ENCODE measurements at places on chromosomes 4 and X. TPM values are rescaled to one million over a fixed set of nuclear protein-coding genes. Genes with fewer than 3 reads are reported as not detected.

DNA sequence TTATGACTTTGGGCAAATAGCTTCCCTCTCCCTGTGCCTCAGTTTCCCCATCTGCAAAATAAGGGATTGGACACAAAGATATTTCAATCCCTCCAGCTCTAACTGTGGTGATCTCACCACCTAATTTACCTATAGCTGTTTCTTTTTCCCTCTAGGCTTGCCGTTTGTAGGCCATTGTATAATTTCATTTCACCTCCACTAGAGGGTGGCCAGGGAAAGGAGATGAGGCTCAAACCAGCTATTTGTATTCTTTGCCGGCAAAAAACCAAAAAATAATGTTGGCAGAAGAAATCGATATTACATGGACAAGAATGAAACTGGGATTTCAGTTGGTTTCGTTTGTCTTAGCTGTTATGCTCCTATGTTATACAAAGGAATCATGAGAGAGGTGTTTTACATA is 36.1 kb upstream of the DOCK11 start:
- H3K36me3 ChIP-seq: no peaks in the 10 kb centered on the region
- no peak overlapping the region for H3K4me3 ChIP-seq
- H3K4me1 ChIP-seq: no peaks in the 10 kb centered on the region
- no peaks in the 10 kb centered on the region for H3K27me3 ChIP-seq

GRCh38 chrX:135476378-135476777 is 44.1 kb upstream of the INTS6L start:
- H3K27me3 ChIP-seq: no peaks in the 10 kb centered on the region
- no peak overlapping the region for H3K27ac ChIP-seq
- no peak for DNase-seq
- H3K4me3 ChIP-seq: no peak overlapping the region
- H3K4me1 ChIP-seq: no peaks in the 10 kb centered on the region

- no peaks in the 10 kb centered on the region for H3K4me1 ChIP-seq
- no peaks in the 10 kb centered on the region for H3K36me3 ChIP-seq
- no peak overlapping the region for H3K27ac ChIP-seq
- H3K27me3 ChIP-seq: no peaks in the 10 kb centered on the region
- DNase-seq: no peak
- H3K4me3 ChIP-seq: no peak overlapping the region
These were observed 22.1 kb upstream of the SCOC start for GRCh38 chr4:140351093-140352075.

DNA sequence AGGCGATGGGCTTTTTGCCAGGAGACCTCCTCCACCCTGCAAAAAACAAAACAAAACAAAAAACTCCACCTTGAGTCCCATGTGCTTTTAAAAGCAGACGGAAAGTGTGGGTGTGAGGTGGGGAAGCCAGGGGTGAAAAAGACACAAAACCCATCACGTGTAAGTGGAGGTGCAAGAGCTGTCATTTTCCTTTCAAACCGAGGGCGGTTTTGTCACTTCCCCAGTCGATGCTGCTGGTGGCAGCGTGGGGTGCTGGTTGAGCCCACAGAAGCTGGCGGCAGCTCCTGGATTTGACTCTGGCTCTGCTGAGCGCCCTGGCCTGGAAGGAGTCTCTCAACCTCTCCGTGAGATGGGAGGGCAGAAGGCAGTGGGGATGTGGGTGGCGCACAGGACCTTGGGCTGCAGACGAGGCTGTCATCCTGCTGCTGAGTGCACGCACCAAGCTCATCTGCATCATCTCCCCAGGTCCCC is 110.0 kb downstream of the PSAPL1 start:
- no peak overlapping the region for H3K4me3 ChIP-seq
- no peaks in the 10 kb centered on the region for H3K27me3 ChIP-seq
- no peaks in the 10 kb centered on the region for H3K36me3 ChIP-seq

DNA sequence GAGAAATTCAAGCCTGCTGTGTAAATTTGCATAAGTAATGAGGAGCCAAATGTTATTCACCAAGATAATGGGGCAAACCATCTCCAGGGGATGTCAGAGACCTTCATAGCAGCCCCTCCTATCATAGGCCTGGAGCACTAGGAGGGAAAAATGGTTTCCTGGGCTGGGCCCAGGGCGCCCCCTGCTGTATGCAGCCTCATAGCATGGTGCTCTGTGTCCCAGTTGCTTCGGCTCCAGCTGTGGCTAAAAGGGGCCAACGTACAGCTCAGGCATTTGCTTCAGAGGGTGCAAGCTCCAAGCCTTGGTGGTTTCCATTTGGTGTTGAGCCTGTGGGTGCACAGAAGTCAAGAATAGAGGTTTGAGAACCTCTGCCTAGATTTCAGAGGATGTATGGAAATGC is 859.3 kb downstream of the RPA4 start:
- no peak overlapping the region for H3K27ac ChIP-seq
- H3K36me3 ChIP-seq: no peaks in the 10 kb centered on the region
- no peak for DNase-seq
- H3K27me3 ChIP-seq: no peaks in the 10 kb centered on the region

DNA sequence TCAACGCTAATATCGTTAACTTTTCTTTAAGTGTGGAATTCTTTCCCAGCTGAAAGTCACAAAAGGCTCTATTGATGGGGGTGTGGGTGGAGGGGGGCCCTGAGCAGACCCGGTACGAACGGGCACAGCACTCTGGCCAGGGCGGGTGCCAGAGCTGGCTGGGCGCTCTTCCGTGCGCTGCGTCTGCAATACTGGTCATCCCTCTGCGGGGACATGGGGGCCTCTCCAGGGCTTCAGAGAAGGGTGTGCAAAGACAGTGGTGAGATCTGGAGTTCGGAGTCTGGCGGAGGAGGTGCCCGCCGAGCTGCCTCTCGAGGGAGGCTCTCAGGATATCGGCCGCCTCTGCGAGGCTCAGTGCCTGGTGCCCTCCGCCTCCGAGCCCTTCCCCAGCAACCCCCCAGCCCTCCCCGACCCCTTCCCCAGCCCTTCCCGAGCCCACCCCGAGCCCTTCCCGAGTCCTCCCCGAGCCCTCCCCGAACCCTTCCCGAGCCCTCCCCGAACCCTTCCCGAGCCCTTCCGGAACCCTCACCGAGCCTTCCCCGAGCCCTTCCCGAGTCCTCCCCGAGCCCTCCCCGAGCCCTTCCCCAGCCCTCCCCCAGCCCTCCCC is 34.3 kb downstream of the FGFRL1 start:
- no peaks in the 10 kb centered on the region for H3K36me3 ChIP-seq
- no peak overlapping the region for H3K27ac ChIP-seq
- no peak for DNase-seq

DNA sequence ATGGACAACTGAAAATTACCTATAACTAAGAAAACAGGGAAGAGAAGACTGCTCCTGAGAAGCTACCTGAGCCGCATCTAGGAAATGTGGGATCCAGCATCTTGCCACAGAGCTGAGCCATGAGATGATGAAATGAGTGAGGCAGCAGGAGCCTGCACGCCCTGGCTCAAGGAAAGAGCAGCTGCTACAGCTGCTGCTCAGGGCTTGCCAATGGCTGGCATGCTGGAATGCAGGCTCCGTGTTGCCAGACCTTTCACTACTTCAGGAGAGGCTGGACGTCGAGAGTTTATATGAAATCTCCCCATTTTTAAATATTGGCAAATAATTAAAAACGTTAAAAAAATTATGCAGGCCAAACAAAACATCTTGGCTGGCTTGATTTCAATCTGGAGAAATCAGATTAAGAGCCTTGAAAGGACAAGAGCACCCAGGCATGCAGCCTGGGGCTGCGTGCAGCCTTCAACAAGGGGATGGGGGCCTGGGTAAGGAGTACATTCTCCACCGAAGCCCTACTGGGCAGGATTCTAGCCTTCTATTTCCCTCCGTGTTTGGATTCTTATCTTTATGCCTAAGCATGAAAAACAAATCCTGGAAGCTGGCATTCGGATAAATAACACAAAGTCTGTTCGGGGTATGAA is 227.6 kb downstream of the NR3C2 start:
- peak; percentile 54 for DNase-seq
- H3K36me3 ChIP-seq: no peaks in the 10 kb centered on the region
- no peak overlapping the region for H3K4me3 ChIP-seq
- peak overlapping the region; percentile 77 for H3K27ac ChIP-seq
- no peaks in the 10 kb centered on the region for H3K27me3 ChIP-seq
- peaks cover 8% of the 10 kb centered on the region for H3K4me1 ChIP-seq

- no peaks in the 10 kb centered on the region for H3K36me3 ChIP-seq
- no peak overlapping the region for H3K27ac ChIP-seq
- no peaks in the 10 kb centered on the region for H3K27me3 ChIP-seq
- no peak overlapping the region for H3K4me3 ChIP-seq
- H3K4me1 ChIP-seq: peaks cover 5% of the 10 kb centered on the region
- no peak for DNase-seq
These were observed 116.9 kb downstream of the RASL11B start for GRCh38 chr4:52979020-52979419.

DNA sequence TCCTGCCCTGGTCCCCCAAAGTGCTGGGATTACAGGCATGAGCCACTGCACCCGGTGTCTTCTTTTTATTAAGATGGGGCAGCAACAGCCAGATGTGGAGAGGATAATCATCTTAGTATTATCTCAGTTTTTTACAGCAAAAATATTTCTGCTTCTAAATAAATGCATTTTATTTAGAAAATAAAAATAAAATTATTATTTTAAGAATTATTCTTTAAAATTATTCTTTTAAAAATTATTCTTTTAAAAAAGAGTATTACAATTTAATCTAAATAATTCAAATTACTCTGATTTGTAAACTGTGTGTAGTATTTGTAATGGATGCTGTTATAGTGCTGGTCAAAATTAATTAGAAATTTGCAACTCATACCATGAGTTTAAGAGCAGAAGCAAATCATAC is 67.6 kb downstream of the ARFIP1 start:
- no peak overlapping the region for H3K27ac ChIP-seq
- H3K4me1 ChIP-seq: peaks cover 17% of the 10 kb centered on the region
- H3K36me3 ChIP-seq: no peaks in the 10 kb centered on the region

- DNase-seq: no peak
- no peaks in the 10 kb centered on the region for H3K36me3 ChIP-seq
- H3K27me3 ChIP-seq: no peaks in the 10 kb centered on the region
These were observed 56.9 kb upstream of the STS start for GRCh38 chrX:7090641-7091040.

DNA sequence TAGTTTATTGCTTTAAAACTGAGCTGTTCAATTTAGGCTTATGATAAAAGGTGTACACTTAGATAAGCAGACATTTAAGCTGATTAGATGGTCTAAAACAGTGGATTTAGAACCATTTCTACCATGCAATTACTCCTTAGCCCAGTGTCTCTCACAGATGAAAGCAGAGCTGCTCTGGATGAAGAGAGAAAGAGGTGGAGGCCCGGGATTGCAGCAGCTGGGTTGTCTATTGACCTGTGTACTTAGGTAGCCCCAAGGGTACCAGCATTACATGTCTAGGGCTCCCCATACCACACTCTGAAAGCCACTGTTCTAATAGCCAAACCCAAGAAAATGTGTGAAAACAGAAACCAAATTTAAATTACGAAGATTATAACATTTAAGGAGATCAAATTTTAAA is 86.0 kb upstream of the GIMD1 start:
- H3K4me1 ChIP-seq: no peaks in the 10 kb centered on the region
- H3K36me3 ChIP-seq: no peaks in the 10 kb centered on the region
- no peaks in the 10 kb centered on the region for H3K27me3 ChIP-seq
- no peak for DNase-seq

- H3K4me3 ChIP-seq: no peak overlapping the region
- H3K27ac ChIP-seq: no peak overlapping the region
- H3K27me3 ChIP-seq: no peaks in the 10 kb centered on the region
- peaks cover 4% of the 10 kb centered on the region for H3K4me1 ChIP-seq
These were observed 87.8 kb downstream of the NCAPG start for GRCh38 chr4:17898553-17899055.

GRCh38 chr4:4868758-4869723 is 9.6 kb downstream of the MSX1 start:
- H3K4me1 ChIP-seq: peaks cover 52% of the 10 kb centered on the region
- no peak overlapping the region for H3K4me3 ChIP-seq
- no peaks in the 10 kb centered on the region for H3K36me3 ChIP-seq

GRCh38 chrX:120365320-120365719 is 3.4 kb downstream of the ATP1B4 start:
- no peaks in the 10 kb centered on the region for H3K27me3 ChIP-seq
- no peaks in the 10 kb centered on the region for H3K4me1 ChIP-seq
- H3K36me3 ChIP-seq: no peaks in the 10 kb centered on the region
- H3K4me3 ChIP-seq: no peak overlapping the region

DNA sequence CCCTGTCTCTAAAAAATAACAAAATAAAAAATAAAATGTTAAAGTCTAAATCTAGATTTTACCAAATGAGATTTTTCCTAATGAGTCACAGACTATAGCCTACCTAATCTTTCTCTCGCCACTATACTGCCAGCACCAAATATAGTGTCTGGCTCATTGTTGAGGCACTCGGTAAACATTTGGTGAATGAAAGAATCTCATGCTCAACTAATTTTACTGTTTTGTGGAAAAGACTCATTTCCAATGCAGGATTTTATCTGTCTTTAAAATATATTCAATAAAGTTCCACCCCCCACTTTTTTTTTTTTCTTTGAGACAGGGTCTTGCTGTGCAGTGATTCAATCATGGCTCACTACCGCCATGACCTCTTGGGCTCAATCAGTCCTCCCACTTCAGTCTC is 71.5 kb downstream of the PLS3 start:
- H3K4me1 ChIP-seq: peaks cover 22% of the 10 kb centered on the region
- no peaks in the 10 kb centered on the region for H3K36me3 ChIP-seq
- no peak for DNase-seq
- no peak overlapping the region for H3K27ac ChIP-seq

- H3K4me1 ChIP-seq: no peaks in the 10 kb centered on the region
- H3K27me3 ChIP-seq: no peaks in the 10 kb centered on the region
- no peak overlapping the region for H3K27ac ChIP-seq
- DNase-seq: no peak
- no peaks in the 10 kb centered on the region for H3K36me3 ChIP-seq
- H3K4me3 ChIP-seq: no peak overlapping the region
These were observed 211.6 kb downstream of the RCHY1 start for GRCh38 chr4:75302648-75303047.

- H3K27ac ChIP-seq: no peak overlapping the region
- no peak for DNase-seq
- H3K4me1 ChIP-seq: no peaks in the 10 kb centered on the region
These were observed 612.8 kb downstream of the C4orf33 start for GRCh38 chr4:129708784-129709183.

GRCh38 chrX:119155416-119156035 is 27.9 kb upstream of the KIAA1210 start:
- H3K4me1 ChIP-seq: no peaks in the 10 kb centered on the region
- H3K27me3 ChIP-seq: peaks cover 47% of the 10 kb centered on the region
- DNase-seq: no peak
- no peak overlapping the region for H3K4me3 ChIP-seq
- no peak overlapping the region for H3K27ac ChIP-seq

GAB3 gene
- 25.3 TPM for total RNA-seq

TREX2 gene
- total RNA-seq: 0.20 TPM

MSMO1 gene
- 6.1 TPM for total RNA-seq

SH3D19 gene
- 108 TPM for total RNA-seq

SLC34A2 gene
- total RNA-seq: not detected

ARHGAP24 gene
- total RNA-seq: 35.5 TPM

ARX gene
- total RNA-seq: not detected

KLB gene
- total RNA-seq: 0.15 TPM

Measured in heart right ventricle (tissue), 16 donors.